ENCODE measurements at places on chromosomes 5 and 9.
A peak's percentile ranks its signal among the peaks of the same experiment; 100 is the strongest.

DNA sequence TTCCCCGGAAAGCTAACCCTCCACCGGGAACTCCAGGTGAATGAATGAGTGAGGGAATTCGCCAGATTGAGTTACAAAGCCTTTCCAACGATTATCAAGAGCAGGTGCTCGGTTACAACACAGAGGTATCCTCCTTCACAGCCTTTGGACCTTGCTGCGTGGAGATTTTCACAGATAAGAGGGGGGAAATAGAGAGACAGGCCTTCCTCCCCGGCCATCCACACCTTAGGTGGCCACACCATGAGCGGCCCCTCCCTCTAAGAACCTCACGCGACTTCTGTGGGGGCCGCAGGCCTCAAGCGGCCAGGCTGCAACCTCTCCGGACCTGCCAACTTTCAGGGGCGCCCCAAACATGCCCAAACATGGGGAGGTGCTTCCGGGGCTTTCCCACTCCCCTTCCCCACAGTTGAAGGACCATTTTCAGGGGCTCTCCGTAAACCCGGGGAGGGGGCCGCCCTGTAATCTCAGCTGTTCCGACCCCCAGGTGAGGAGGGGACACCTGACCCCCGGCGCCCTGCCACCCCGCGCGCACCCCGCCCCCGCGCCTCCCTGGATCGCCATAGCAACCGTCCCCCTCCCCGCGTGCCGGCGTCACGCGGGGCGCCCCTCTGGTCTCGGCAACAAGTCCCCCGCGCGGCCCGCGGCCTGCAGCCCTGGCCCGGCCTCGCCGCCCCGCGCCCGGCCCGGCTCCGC lies 603 bp downstream of the DENND1A start:
- DNase-seq: no peak

DNA sequence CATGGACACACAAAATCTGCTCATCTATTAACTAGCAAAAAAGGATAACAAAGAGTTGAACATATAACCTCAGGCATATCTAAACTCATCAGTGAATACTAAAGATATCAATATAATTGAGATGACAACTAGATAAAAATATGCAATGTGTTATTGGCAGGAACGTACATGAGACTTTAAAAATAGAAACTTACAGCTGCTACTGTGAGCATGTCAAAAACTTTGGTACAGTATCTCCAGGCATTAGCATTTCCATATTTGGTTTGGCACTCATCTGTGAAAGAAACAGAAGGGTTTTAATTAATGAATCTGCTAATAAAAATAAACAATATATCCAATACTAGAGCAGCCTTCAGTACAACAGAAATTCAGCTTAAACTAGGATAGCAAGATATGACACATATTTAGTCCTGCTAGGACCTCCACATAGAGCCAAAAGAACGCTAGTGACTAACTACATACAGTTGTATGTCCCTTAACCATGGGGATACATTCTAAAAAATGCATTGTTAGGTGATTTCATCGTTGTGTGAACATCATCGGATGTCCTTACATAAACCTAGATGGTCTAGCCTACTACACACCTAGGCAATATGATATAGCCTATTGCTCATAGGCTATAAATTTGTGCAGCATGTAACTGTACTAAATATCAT lies 10.5 kb upstream of the SCAI start:
- no peak for DNase-seq

DNA sequence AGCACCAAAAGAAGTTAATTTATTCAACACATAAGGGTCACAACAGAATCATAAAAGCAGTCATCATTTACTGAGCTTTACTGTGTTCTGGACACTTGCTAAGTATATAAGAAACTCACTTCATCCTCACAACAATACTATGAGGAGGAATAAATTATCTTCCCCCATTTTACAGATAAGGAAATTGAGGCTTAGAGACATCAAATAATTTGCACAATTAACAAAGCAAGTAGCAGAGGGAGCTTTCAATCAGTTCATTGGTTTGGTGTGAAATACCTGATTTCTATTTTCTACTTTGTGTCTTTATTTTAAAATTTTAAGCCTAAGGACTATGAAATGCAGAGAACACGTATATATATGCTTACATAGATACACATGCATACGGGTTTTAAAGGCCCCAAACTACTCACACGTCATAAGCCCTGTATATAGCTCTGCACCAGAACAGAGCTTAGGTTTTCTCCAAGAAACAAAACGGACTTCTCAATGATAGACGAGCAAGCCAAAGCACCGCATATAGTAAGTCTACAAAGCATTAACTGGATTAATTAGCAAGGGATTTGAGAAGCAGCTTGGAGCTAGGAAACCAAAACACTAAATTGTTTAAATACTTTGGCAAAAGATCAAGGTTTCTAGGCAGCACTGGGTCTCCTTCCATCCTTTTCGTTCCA lies 95.6 kb downstream of the DENND1A start:
- DNase-seq: no peak

DNA sequence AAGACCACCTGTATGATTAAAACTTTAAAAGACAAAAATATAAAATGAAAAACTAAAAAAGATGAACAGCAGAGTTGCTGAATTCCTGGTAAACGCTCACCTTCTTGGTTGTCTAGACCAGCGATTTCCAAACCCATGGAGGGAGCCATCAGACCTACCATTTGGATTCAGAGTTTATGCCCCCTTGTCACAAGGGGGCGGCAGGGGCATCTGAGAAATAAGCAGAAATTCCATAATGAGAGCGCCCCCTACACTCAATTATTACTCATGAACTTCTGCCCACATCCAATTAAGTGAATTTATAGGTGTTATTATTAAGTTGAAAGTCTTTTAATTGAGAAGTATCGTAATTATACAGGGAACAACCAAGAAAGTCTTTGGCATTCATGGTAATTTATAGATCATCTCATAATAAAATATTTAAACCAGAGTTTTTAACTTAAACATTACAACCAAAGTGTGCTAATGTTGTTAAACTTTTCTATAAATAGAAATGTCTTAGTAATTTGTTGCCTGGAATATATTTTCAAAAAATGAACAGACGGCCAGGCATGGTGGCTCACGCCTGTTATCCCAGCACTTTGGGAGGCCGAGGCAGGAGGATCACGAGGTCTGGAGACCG lies 35.2 kb upstream of the SPATA31C2 start:
- DNase-seq: peak; percentile 32

DNA sequence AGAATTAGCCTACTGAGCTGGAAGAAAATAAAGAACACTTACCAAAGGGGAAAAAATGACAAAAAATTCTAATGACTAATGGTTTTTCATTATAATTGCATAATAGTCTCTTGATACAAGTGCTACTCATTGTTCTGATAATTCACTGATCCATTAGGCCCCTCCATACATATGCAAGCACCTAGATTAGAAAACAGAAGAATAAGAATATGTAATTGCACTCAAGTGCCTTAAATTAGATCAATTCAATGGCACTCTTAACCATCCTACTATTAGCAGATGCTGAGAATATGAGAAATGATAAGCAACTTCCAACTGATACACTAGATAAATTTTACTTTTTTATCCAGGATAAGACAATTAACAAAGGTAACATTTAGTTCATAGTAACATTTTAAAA lies 440.9 kb upstream of the C9orf72 start:
- DNase-seq: no peak

DNA sequence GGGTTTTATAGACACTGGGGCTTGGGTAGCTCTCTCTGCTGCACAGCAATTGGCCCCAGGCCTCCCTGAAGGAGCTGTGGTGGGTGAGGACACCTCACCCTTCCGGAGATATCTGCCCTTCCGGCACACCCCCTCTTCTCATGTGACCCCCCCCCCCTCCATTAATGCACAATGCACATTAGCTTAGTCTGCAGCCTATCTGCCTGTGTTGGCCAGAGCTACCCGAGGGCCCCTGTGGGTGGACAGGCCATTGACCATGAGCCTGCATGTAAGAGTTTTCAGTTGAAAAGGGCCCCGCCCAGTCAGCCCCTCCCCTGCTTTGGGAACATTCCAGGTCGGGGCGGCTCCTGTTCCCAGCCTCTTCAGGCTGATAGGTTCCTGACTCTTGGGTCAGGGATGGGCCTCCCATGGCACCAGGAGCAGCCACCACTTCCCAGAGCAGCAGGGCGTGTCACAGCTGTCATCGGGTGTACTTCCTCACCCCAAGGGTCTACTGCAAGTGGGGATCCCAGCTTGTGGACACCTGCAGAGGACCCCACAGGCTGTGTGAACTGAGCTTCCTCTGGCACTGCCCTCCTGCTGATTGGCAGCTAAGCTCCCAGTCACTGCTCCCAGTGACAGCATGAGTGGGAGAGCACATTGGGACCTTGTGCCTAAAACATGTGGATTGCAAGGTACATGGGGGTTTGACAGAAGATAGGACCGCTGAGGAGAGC lies 17.8 kb downstream of the PHF2 start:
- no peak for DNase-seq

DNA sequence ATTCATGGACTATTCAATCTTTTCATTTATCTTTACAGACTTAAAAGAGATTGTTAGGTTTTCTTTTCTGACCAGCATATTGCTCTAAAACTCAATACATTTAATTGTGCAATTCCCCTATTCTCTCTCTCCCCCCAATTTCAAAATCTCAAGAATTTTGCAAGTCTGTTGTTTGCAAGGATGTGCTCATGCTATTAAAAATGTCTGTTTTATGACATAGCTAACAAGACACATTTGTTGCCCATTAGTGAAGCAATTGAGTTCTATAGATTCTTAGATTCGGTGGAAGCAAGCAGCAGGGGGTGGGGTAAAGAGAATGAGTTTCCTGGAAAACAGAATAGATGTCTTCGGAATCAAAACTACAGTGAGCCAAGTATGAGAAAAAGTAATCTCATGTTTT lies 8.5 kb upstream of the CSNK1A1 start:
- no peak for DNase-seq

DNA sequence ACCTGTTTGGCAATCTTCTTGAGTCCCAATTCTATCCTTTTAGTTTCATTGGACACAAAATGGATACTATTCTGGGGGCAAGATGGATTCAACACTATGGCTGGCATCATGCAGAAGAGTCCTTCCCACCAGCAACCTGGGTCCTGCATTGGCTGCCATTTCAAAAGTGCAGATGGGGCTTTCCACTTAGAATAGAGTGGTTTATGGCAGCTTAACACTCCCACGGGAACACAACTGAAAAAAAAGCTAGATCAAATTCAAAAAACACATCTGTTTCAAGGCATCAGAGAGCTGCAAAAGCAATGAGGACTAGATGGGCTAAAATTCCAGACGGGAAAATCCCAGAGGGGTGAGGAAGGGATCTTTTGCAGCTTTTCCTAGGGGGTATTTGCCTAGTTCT lies 11.2 kb upstream of the HMHB1 start:
- no peak for DNase-seq

DNA sequence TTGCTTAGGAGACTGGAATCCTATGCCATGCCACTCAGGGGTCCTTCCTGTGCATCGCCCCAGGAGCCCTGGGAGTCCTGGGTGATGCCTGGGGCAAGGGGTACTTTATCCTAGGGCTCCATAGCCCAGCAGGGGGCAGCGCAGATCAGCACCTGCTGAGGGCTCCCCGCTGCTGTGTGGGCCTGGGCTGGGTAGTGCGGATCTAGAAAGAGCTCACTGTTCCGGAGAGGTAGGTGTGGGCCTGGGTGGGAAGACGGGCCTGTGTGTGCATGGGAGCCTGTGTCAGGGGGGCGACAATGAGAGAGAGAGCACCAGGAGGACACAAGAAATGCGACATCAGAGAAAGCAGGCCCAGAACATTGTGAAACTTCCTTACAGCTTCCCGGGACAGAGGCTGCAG lies 11.4 kb upstream of the DAB2IP start:
- no peak for DNase-seq

GRCh38 chr5:143142596-143143435 lies 260.7 kb downstream of the NR3C1 start:
- DNase-seq: no peak

DNA sequence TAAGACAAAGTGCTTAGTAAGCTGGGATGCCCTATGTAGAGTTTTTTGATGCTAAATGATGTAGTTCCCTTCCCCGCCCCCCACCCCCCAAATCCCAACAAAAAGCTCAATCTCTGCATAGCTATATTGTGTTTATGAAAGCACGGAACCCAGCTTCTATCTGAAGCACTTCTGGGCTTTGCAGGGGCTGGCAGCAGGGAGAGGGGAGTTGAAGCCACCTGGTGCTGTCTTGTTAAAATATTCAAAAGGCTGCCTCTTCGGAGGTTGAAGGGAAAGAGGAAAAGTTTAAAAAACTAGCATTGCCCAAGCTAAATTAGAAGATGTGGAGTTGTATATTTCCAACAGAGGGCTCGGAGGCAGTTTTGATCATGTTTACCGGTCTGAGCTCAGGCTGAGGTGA lies 5.0 kb upstream of the TNC start:
- DNase-seq: no peak

DNA sequence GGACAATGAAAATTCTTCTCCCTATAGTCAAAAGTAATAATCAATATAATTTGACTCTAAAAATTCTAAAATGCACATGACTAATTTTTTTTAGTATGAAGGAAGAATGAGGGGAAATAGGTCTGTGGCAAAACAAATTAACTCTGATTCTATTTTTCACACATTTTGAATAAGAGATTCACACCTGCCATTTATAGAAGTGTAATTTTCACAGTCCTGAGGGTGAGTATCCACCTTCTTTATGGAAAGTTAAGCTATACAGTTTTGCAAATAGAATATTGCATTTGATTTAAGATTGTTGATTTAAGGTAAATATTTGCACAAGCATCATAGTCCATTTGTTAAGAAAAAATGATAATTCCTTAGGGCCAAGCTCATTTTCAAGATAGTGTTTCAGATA lies 417.7 kb downstream of the CHSY3 start:
- DNase-seq: no peak

DNA sequence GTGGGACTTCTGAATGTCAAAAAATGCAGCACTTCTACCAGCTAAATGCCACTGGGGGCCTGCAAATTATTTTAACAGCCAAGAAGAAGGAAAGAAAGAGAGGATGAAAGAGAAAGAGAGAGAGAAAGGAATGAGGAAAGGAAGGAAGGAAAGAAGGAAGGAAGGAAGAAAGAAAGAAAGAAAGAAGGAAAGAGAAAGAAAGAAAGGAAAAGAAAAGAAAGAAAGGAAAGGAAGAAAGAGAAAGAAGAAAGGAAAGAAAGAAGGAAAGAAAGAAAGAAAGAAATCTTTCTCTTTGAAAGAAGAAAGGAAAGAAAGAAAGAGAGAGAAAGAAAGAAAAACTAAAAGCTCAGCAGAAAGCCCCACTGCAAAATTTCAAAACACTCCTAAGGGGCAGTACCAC lies 69.2 kb upstream of the SV2C start:
- no peak for DNase-seq

DNA sequence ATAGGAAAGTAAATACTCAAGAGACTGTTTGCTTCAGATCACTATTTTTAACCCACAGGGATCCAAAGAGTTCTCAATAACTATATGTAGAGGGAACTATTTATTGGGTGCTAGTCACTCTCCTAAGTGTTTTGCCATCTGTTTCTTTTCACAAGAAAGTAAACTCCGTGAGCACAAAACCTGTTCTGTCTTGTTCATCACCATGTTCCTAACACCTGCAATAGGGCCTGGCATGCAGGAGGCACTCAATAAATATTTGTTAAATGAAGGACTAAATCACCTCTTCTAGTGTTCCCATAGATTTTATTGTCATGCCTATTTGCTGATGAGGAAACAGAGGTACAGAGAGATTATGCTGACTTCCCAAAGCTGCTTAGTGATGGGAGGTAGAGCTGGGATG lies 118.2 kb downstream of the VCAN start:
- no peak for DNase-seq

GRCh38 chr9:124180557-124180956 lies 77.2 kb upstream of the NEK6 start:
- no peak for DNase-seq

- no peak for DNase-seq
Observed at GRCh38 chr5:136034984-136035383, 6.2 kb downstream of the TGFBI start.

GRCh38 chr5:14156650-14157492 lies 13.7 kb downstream of the TRIO start:
- no peak for DNase-seq

GRCh38 chr9:112198646-112199045 lies 23.5 kb upstream of the SUSD1 start:
- DNase-seq: no peak

Data from CMK (cell line).